ENCODE measurements at places on chromosomes 6 and 20.

DNA sequence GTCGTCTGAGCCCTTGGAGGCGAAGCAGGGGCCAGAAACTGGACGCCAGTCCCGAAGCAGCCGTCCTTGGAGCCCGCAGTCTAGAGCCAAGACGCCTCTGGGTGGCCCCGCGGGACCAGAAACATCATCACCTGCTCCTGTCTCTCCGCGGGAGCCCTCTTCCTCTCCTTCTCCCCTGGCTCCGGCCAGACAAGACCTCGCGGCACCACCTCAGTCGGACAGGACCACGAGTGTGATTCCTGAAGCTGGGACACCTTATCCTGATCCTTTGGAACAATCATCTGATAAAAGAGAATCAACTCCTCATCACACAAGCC lies 416 bp downstream of the RSPH4A start:
- DNase-seq = no peak

GRCh38 chr6:1395941-1396908 lies 6.8 kb downstream of the FOXF2 start:
- no peak for DNase-seq

- no peak for DNase-seq
Measured at GRCh38 chr6:9131201-9131600, 695.9 kb upstream of the SLC35B3 start.

DNA sequence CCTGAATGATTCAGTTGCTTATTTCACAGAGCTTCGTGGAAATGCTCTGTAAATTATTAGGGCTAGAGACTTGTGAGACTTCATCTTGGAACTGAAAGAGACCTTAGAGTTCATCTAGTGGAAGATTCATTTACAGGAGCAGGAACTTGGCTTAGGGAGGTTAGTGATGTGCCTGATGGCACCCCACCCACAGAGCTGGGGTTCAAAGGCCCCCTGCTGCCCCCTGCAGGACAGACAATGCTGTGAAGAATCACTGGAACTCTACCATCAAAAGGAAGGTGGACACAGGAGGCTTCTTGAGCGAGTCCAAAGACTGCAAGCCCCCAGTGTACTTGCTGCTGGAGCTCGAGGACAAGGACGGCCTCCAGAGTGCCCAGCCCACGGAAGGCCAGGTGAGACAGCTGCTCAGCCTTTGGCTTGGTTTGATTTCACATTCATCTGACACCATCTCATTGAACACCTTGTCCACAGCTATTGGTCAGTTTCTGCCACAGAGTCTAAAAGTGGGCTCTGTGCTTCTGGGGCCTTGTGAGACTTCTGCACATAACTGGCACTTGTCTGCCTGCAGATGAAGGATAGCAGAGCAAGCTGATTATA lies 25.1 kb downstream of the MYBL2 start:
- DNase-seq = peak; percentile 31

DNA sequence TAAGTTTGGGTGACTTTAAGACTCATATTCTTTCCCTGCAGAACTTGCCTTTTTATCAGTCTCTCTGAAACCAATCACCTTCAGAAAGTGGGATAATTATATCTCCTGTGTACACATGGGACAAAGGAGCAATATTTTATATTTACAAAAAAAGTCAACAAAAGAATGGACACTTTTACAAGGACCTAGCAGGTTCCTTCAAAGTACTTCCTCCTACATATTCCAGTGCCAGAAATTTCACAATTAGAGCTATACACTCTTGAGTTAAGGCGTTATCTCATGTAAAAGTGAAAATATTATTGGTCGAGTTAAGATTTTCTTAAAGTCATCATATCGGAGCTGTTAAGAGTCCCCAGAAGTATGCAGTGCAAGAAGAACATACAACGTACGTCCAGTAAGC lies 98.9 kb upstream of the MAFB start:
- DNase-seq = no peak

DNA sequence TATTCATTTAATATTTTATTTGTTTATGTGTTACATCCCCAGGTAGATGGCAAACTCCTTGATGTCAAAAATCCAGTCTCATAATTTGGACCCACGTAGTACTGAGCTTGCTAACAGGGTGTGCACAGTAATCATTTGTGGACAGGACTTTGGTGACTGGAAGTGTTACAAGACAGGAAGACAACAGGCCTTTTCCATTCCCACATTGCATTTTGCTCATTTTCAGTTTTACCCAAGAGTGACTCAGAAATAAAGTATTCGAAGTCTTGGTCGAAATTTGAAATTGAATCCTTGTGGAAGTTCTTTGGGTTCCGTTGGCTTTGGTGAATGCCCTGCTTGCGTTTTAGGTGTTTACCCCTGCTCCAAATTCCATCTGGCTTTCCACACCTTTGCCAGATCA lies 63.0 kb upstream of the THBS2 start:
- no peak for DNase-seq

GRCh38 chr6:30942338-30943060 lies 1.7 kb downstream of the MUCL3 start:
- DNase-seq = peak; percentile 51

GRCh38 chr6:149935668-149936067 lies 6.1 kb upstream of the ULBP2 start:
- DNase-seq = no peak

DNA sequence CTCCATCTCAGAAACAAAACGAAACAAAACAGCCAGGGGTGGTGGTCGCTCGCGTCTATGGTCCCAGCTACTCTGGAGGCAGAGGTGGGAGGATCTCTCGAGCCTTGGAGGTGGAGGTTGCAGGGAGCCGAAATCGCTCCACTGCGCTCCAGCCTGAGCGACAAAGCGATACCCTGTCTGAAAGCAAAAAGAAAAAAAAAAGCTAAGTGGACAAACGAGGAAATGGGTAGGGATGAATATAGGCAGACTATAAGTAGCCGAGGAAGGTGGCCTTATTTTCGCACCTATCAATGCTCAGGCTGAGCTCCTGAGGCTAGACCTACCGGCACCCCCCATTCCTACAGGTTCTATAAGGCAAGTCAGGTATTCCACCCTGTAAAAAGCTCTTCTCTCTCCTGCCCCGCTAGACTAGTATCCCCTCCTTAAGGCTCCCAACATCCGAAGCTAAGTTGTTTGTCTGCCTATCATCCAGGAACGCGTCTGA lies 650 bp upstream of the CASP8AP2 start:
- no peak for DNase-seq

DNA sequence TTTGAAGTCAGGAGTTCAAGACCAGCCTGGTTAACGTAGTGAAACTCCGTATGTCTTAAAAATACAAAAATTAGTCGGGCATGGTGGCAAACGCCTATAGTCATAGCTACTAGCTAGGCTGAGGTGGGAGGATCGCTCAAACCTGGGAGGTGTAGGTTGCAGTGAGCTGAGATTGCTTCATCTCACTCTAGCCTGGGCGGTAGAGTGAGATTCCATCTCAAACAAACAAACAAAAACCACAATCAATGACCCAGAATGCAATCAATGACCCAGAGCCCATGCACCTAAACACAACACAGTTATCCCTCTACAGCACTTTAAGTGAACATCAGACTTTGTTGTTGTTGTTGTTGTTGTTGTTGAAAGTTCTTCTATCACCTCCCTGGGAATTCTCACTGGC lies 77.9 kb downstream of the MYB start:
- no peak for DNase-seq

DNA sequence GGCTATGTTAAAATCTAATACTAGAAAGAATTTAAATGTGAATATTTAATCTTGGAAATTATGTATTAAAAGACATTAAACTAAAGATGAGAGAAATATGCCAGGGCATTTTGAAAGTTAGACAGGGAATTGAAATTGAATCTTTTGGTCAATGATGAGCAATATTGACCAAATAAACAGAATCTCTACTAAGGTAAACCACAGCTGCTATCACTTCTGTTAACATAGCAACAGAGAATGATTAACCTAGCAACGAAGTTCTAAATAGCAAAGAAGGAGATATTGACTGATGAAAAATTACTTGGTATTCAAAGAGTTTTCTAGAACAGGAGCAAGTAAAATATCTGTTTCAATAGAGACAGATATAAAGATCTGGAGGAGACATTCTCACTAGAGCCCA lies 45.2 kb upstream of the RSPO3 start:
- no peak for DNase-seq

GRCh38 chr6:26554447-26554696 lies 16.2 kb downstream of the HMGN4 start:
- DNase-seq = no peak

GRCh38 chr20:38032585-38033329 lies 499 bp downstream of the TTI1 start:
- peak; percentile 59 for DNase-seq

GRCh38 chr6:22036275-22036674 lies 260.6 kb downstream of the PRL start:
- no peak for DNase-seq

- no peak for DNase-seq
Measured at GRCh38 chr6:157791450-157791849, 31.6 kb upstream of the SNX9 start.

DNA sequence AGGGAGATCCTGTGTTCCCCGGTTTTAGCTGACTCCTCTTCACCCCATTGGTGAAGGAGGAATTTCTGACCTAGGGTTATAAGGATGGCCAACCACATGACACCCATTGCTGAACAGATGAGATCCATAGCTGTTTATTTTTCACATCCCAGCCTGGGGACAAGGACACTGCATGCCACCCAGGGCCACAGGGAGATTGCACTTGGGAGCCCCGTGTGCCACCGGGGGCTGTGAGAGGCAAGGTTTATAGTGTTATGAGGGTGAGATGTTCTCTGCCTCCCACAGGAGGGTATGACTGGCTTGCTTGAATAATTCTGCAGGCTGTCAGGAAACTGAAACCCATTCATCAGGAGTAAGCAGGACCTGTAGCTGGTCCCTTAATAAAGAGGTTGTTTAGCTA lies 14.7 kb upstream of the SLPI start:
- DNase-seq = no peak

GRCh38 chr6:131107151-131107550 lies 28.1 kb upstream of the AKAP7 start:
- DNase-seq = no peak

DNA sequence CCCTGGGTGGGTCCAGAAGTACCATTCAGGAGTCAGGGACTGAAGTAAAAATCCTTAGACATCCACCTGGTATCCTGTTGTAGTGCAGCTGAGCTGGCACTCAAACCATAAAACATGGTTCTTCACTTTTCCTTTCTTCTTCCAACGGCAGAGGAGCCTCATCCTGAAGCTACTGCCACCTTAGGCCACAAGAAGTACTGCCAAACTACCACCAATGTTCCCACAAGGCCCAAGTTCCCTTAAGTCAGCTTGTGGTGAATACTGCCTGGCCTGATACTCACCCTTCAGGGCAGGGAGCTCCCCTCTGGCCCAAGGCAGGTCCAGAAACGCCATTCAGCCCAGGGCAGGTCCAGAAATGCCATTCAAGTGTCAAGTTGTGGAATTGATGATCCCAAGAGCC lies 1053.4 kb upstream of the CITED2 start:
- DNase-seq = no peak

GRCh38 chr6:52009466-52010140 lies 77.8 kb downstream of the PKHD1 start:
- DNase-seq = no peak

GRCh38 chr20:24531631-24532419 lies 62.4 kb downstream of the SYNDIG1 start:
- DNase-seq = no peak

GRCh38 chr6:142544199-142544838 lies 242.5 kb downstream of the ADGRG6 start:
- no peak for DNase-seq

- DNase-seq = no peak
Measured at GRCh38 chr6:36297511-36297910, 27.7 kb downstream of the PNPLA1 start.

DNA sequence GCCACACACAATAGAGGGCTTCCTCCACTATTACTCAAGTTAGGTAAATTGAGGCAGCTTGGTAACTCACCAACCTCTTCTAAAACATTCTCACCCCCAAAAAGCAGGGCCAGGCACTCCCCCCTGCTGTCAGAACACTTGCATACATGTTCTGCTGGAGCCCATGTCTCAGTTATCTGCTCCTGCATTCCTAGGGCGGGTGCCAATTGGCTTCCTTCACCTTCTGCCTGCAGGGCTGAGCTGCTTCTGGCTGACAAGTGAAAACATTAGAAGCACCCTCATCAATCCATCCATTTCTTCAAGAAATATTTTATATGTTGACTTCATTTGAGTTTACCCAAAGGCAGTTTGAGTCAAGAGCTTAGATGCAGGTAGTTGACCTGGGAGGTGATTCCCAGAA lies 4.5 kb upstream of the ENTPD6 start:
- DNase-seq = no peak

- no peak for DNase-seq
Measured at GRCh38 chr20:51022227-51022802, 592 bp downstream of the KCNG1 start.

- no peak for DNase-seq
Measured at GRCh38 chr6:17945111-17945510, 42.3 kb downstream of the KIF13A start.

- no peak for DNase-seq
Measured at GRCh38 chr20:24051160-24051559, 62.6 kb upstream of the GGTLC1 start.

GRCh38 chr20:11716239-11716944 lies 201.3 kb upstream of the BTBD3 start:
- DNase-seq = peak; percentile 29

DNA sequence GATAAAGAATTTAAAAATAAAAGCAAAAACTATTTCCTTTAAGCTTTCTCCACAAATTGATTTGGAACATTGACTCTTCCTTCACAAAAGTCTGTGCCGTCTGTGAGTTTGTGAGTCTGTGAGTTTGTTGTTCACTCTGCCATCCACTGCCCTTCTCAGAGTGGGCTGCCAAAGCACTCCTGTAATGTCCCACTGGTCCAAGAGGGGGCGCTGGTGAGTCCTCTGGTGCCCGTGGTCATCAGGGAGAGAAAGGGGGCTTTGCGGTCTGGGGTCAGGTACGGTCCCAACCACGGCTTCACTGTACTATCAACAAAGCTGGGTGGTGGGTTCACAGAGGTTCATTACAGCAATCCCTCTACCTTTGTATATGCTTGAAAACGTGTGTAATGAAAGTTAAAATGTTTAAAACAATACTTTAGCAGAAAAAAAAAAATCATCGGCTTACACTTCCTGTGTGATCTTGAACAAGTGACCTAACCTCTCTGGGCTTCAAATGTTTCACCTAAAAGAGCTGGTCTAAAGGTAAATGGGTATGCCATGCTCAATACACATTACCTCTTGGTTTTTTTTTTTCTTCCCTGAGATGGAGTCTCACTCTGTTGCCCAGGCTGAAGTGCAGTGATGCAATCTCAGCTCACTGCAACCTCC lies 5.6 kb upstream of the ANKRD60 start:
- DNase-seq = peak; percentile 20

- no peak for DNase-seq
Measured at GRCh38 chr20:50658804-50659380, 32.5 kb downstream of the RIPOR3 start.

GRCh38 chr6:17653198-17653882 lies 53.2 kb downstream of the FAM8A1 start:
- no peak for DNase-seq

- no peak for DNase-seq
Measured at GRCh38 chr6:114649298-114649697, 306.5 kb upstream of the HS3ST5 start.

GRCh38 chr6:113903666-113904330 lies 46.7 kb downstream of the MARCKS start:
- no peak for DNase-seq

DNA sequence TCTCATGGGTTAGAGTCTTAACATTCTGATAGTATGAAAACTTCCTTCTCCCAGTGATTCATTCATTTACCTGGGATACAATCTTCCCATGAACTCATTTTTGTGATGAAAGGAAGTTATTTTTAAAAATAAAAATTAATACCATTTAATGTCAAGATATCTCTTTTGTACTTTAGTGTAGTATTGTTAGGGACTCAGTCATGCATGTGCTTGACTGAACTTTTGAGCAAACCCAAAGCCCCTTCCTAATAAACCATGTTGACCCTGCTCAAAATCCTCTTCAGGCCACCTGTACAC lies 52.4 kb downstream of the RNF217 start:
- DNase-seq = no peak

Data from SW 1271 (cell line).